Fibroblast of skin of right quadriceps (primary cell): ENCODE measurements at places on chromosomes 5 and 9.

DNA sequence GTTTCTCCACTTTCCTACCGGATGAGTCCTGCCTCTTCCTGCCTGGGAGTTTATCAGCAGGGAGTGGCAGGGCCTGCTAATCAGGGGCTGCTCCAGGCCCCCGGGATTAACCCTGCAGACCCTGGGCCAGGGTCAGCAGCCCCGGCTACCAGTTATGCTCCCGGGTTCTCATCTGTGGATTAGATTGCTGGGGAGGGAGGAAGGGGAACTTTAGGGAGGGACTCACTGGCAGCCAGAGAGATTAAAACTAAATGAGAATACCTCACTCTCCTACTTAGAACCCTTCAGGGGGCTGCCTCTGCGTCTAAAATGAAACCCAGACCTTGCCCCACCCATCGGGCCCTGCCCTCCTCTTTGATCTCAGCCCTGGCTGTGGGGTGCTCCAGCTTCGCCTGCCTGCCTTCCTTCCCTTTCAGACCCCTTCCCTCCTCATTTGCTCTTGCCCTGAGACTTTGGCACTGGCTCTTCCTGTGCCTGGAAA, 130.5 kb upstream of the HAND1 start:
- no peak for DNase-seq

GRCh38 chr5:73596705-73597328, 29.2 kb upstream of the ARHGEF28 start:
- peak; percentile 11 for DNase-seq

DNA sequence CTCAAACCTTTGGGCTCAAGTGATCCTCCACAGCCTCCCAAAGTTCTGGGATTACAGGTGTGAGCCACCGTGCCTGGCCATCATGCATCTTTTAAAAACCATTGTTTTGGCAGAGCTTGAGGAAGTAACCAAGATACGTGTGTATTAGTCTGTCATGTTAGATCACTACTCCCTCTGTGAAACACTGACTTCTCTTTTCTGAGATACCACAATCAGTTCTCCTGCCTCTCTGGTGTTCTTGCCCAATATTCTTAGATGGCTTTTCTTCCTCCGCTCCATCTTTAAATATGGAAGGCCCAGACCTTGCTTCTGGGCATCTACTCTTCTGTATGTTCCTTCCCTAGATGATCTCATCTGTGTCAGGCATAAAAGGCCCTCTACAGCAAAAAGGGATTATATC, 14.2 kb upstream of the CCNB1 start:
- no peak for DNase-seq

- DNase-seq: no peak
These were observed 21.7 kb upstream of the ACTBL2 start for GRCh38 chr5:57504357-57504756.
